Renal cortical epithelial cell (primary cell): ENCODE measurements at places on chromosomes 3 and 15. TPM values are rescaled to one million over a fixed set of nuclear protein-coding genes. Genes with fewer than 3 reads are reported as not detected.

DNA sequence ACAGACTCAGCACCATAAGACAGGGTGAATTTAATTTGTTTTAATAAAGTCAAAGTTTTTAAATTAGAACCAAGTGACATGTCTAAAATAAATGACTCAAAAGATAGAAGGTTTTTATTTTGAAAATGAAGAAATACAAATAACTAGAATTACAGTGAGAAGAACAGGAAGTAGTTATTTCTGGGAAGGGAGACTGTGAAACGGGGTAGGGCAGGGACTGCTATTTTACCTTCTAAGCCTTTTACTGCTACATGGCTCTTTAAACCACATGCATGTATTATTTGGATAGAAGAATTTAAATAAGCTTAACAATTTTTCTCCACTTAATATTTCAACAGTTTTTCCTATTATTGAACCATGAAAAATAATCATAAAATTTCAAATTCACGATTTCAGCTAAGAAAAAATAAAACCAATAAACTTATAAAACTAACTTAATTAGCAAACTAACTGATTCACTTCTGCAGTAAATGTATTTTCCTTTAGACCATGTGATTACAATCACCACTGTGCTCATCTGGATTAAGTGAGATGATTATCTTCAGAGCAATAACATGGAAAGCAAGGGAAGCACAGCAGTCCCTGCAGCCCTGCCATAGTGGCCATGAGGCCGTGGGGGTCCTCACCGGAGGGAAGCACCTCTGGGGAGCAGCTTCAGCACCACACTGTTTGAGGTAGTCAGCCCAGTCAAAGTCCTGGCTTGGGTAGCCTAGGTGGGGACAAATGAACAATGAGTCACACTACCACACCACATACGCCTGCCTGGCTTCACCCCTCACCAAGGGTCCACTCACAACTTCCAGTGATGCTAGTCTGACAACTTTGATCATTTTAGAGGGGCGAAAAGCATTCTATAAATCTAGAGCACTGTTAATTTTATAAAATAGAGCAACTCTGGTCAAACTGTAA is 28.3 kb upstream of the STIMATE start:
- DNase-seq, result no peak

- no peak for DNase-seq
Observed at GRCh38 chr15:39997639-39998038, 41.3 kb downstream of the SRP14 start.

- DNase-seq, result no peak
Observed at GRCh38 chr15:47806008-47806407, 88.7 kb downstream of the SEMA6D start.

- peak; percentile 67 for DNase-seq
Observed at GRCh38 chr15:48040166-48040817, 80.5 kb upstream of the SLC24A5 start.

DNA sequence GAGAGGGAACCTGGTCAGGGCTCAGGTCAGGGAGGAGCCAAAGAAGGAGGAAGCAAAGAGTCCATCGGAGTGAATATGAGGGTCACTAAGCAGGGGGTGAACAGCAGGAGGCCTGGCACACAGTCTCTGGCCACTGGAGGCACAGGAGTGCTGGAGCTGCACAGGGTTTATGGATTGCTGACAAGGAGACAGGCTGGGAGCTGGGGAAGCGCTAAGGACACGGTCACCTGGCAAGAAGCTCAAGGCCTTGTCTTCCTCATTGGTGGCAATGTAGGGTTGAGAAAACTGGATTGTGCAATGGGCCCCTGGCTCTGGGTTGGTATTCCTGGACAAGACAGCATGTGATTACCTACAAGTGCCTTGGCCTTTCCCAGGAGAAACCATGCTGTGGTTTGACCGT is 5.8 kb upstream of the CAMP start:
- peak; percentile 67 for DNase-seq

DNA sequence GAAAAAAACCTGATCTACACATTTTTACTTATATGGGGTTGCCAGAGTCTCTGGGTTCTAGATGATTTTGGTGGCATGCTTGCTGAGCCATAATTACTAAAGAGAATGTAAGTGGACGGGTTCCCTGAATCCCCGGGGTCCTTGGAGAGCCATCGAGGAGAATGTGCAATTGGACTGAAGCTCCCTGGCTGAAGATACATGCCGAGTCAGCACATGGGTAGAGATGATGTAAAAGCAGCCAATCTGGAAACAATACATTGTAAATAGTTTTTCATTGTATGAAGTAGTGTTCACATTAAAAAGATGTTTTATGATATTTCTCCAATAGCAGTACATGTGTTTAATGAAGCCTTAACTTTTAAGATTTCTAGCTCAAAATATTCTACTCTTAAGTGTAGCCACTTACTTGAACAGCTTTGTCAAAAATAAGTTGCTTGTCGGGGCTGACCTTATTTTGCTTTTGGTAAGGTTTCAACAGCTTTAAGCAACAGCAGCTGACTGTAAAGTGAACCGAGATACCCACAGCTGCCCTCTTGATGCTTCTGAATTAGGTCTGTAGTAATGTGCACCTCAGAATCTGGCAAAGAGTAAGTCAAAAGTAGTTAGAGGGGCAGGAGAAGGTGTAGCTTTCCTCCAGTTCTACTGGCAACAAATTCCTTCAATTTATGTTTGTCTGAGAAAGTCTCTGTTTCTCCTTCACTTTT is 205.7 kb downstream of the PLCL2 start:
- no peak for DNase-seq

The RTP1 gene
- not detected in 2 replicates for total RNA-seq

The ITGA11 gene
- total RNA-seq, result under 0.01 and 9.2 TPM in 2 replicates
